Aortic smooth muscle cell (primary cell): ENCODE measurements at places on chromosomes 16 and 17. TPM values are rescaled to one million over a fixed set of nuclear protein-coding genes. Genes with fewer than 3 reads are reported as not detected.

The RNF167 gene
- total RNA-seq = 17.6 and 19.8 TPM in 2 replicates

The C16orf46 gene
- 0.06 and 0.53 TPM in 2 replicates for total RNA-seq

The GRB7 gene
- 0.50 and 1.5 TPM in 2 replicates for total RNA-seq

The KCTD19 gene
- under 0.01 TPM in 1 of 2 replicates, not detected in the other for total RNA-seq

The KRT40 gene
- not detected in 2 replicates for total RNA-seq

The WFDC1 gene
- 29.6 and 32.1 TPM in 2 replicates for total RNA-seq

The KRTAP9-4 gene
- not detected in 2 replicates for total RNA-seq
